ENCODE measurements at places on chromosomes 1 and 21.
A peak's percentile ranks its signal among the peaks of the same experiment; 100 is the strongest.

GRCh38 chr1:206856674-206857464 is 8.6 kb upstream of the IL20 start:
- DNase-seq, result no peak
- H3K4me1 ChIP-seq, result no peaks in the 10 kb centered on the region
- H3K27ac ChIP-seq, result no peak overlapping the region
- no peaks in the 10 kb centered on the region for H3K36me3 ChIP-seq
- H3K4me3 ChIP-seq, result no peak overlapping the region

DNA sequence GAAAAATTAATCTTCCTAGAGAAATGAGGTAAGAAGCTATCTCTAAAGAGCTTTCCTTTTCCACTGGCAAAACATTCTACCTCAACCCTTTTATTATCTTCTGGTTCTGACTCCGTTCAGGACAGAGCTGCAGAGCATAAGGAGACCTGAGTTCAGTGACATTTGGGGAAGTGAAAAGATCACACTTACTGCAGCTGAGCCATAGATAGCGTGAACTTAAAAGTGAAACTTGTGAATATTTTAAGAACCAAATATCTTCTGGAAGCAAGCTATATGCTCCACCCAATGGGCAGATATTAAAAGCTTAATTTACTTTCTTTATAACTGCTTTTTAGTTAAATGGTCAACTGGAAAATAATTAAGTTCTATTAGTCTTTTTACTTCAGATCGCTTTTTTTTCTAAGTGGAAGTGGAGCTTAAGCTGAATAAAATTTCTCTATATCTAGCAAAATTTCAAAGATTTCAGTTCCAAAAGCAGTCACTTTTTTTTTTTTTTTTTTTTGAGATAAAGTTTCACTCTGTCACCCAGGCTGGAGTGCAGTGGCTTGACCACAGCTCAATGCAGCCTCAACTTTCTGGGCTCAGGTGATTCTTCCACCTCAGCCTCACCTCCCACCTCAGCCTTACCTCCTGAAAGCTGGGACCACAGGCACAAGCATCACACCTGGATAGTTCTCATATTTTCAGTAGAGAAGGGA is 11.9 kb downstream of the PTPN22 start:
- peaks cover 57% of the 10 kb centered on the region for H3K36me3 ChIP-seq
- H3K27me3 ChIP-seq, result no peaks in the 10 kb centered on the region
- DNase-seq, result no peak
- peak overlapping the region; percentile 37 for H3K27ac ChIP-seq
- H3K4me1 ChIP-seq, result peaks cover 47% of the 10 kb centered on the region

DNA sequence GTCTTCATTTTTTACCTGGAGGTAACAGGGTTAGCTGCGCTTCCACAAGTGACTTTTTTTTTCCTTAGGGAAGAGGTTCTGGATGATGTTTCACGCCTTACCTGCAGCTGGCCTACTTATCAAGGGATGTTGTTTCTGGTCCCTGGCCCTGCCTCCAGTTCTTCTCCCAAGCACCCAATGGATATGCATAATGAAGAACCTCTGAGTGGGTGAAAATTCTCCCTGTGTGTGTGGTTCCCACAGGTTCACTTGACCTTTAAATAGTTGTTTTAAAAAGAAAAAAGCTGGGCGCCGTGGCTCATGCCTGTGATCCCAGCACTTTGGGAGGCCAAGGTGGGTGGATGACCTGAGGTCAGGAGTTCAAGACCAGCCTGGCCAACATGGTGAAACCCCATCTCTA is 31.8 kb upstream of the DPT start:
- no peak overlapping the region for H3K27ac ChIP-seq
- H3K4me3 ChIP-seq, result no peak overlapping the region
- no peaks in the 10 kb centered on the region for H3K36me3 ChIP-seq
- H3K27me3 ChIP-seq, result no peaks in the 10 kb centered on the region
- H3K4me1 ChIP-seq, result no peaks in the 10 kb centered on the region

- H3K4me3 ChIP-seq, result no peak overlapping the region
- H3K27ac ChIP-seq, result peak overlapping the region; percentile 38
- peaks cover 12% of the 10 kb centered on the region for H3K4me1 ChIP-seq
- no peaks in the 10 kb centered on the region for H3K27me3 ChIP-seq
- peaks cover 29% of the 10 kb centered on the region for H3K36me3 ChIP-seq
- DNase-seq, result no peak
Measured at GRCh38 chr1:93148001-93148400, 32.2 kb downstream of the TMED5 start.

DNA sequence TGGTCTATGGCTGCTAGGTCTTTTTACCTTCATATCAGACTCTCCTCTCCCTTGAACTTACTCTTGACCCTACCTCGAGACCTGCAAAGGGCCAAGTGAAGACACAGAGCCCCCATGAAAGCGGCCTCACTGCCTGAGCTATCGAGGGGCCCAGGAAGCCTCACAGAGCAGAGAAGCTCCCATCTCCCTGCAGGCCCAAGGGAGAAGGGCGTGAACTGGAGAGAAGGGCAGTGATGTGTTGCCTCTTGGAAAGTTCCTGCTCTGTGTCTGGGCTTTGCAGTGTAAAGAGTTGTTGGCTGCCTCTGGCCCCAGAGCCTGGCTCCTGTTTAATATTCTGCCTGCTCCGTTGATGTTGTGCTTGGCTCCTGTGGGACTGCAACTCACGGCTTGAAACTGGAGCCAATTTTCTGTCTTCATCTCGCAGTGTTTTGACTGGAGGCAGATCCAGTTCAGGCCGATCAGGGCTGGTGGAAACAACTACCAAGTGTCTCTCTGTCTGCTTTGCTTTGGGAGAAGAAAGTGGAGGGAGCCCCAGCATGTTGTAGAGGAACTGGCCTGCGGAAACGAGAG is 4.3 kb downstream of the SERTAD4 start:
- H3K27me3 ChIP-seq, result peaks cover 77% of the 10 kb centered on the region
- H3K36me3 ChIP-seq, result no peaks in the 10 kb centered on the region
- no peak overlapping the region for H3K27ac ChIP-seq
- H3K4me3 ChIP-seq, result no peak overlapping the region
- peaks cover 5% of the 10 kb centered on the region for H3K4me1 ChIP-seq
- no peak for DNase-seq

- H3K27ac ChIP-seq, result no peak overlapping the region
- H3K36me3 ChIP-seq, result peaks cover 9% of the 10 kb centered on the region
- H3K4me3 ChIP-seq, result no peak overlapping the region
- H3K27me3 ChIP-seq, result no peaks in the 10 kb centered on the region
Measured at GRCh38 chr1:61925591-61926298, 183.5 kb downstream of the PATJ start.

DNA sequence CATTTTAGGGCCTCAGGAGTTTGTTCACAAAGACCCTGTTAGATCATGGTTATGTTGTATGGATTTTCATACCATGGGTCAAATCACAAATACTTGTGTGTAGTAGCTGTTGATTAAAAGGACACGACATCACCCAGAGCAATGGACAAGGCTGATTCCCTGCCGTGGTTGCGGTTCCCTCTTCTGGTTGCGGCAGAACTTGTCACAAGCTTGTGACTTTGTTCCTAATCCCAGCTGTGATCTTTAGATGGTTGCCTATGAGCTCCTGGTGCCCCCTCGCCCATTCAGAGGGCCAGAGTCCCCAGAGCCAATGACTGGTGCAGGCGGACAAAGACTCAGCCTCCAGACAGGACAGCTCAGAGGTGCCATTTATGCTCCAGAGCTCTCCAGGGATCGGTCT is 11.8 kb upstream of the SDHB start:
- H3K4me3 ChIP-seq, result no peak overlapping the region
- no peak overlapping the region for H3K27ac ChIP-seq
- no peaks in the 10 kb centered on the region for H3K27me3 ChIP-seq
- H3K4me1 ChIP-seq, result no peaks in the 10 kb centered on the region
- H3K36me3 ChIP-seq, result no peaks in the 10 kb centered on the region
- no peak for DNase-seq

DNA sequence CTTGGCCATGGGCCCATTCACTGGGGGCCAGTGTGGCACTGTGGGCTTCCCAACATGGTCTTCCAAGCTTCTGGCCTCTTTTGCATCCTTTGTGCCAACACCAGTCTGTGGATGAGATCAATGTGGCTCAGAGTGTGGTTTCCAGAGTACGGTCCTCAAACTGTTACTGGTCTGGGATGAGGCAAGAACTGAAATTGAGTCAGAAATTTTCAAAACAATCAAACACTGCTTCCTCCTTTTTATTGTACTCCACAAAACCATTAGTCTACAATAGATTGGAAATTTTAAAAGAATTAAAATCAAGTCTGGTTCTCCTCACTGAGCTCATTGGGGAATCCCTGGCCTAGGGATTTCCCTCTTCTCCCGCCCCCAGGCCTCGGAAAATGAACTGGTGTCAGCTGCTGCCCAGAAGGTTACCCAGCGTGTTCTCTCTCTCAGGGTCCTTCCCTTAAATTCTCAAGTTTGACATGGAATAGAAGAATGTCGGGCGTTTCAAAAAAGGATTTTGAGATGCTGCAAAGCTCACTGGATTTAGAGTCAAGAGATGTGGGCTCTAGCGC is 222.0 kb downstream of the SDCCAG8 start:
- H3K4me3 ChIP-seq, result no peak overlapping the region
- peaks cover 8% of the 10 kb centered on the region for H3K36me3 ChIP-seq

DNA sequence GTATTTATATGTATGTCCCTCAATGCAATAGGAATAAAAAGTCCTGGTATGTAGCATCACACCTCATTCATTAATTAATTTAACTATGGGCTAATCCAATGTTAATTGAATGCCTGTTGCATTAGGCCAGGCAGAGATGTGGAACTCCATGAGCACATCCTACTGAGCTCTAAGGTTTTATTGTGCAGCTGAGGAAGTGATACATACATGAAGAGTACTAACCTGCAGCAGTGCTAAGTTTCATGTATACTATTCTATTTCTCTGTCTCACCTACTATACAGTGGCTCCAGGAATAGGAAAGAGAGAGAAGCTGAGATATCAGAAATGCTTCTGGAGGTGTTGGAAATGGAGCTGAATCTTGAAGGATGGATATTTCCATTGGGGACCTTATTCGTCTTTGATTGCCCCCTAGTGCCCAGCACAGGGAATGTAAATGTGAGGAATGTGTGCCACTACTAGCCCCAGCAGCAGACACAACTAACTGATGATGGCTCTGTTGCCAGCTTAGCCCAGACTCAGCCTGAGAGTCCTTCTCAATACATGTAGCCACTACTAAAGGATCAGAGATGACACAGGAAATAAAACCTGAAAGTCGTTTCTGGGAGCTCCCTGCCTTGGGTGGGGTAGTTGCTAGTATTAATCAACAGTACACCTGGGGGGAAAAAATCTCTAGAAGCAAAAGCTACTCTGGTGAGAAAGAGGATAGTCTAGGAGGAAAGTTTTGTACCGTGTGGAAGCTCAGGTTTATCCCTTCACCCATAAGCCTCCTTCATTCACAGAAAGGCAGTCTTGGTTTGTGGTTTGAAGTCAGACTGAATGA is 173.3 kb upstream of the FOXD3 start:
- H3K4me3 ChIP-seq, result no peak overlapping the region
- H3K27me3 ChIP-seq, result peaks cover 28% of the 10 kb centered on the region
- no peaks in the 10 kb centered on the region for H3K4me1 ChIP-seq
- no peak overlapping the region for H3K27ac ChIP-seq
- DNase-seq, result no peak

GRCh38 chr1:29983321-29983720 is 740.1 kb downstream of the MATN1 start:
- H3K4me1 ChIP-seq, result no peaks in the 10 kb centered on the region
- H3K36me3 ChIP-seq, result no peaks in the 10 kb centered on the region
- H3K27me3 ChIP-seq, result peaks cover 74% of the 10 kb centered on the region
- no peak overlapping the region for H3K27ac ChIP-seq
- no peak for DNase-seq

DNA sequence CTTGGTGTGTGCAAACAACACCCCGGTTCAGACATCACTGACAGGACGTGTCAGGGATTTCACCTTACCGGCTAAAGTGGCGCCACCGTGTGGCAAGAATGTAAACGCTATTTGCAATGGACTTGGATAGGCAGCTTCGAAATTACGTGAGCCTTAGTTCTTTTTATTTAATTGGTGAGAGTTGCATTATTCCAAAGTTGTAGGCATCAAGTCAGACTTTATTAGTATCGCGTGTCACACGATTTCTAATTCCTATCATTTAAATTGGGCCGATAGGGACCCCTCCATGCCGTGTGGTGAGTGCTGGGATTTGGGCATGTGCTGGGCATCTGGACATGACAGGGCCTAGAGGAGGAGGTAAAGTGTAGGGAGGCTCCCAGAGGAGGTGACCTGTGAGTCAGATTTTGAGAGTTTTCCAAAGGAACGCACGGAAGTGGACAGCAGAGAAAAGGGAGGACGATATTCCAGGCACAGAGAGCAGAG is 14.5 kb upstream of the CPT2 start:
- peak; percentile 72 for DNase-seq
- no peaks in the 10 kb centered on the region for H3K4me1 ChIP-seq
- H3K27ac ChIP-seq, result no peak overlapping the region
- peaks cover 5% of the 10 kb centered on the region for H3K27me3 ChIP-seq
- H3K4me3 ChIP-seq, result no peak overlapping the region

GRCh38 chr21:32957545-32957944 is 68.2 kb upstream of the OLIG2 start:
- H3K36me3 ChIP-seq, result peaks cover 2% of the 10 kb centered on the region
- H3K27me3 ChIP-seq, result peaks cover 54% of the 10 kb centered on the region
- H3K4me3 ChIP-seq, result no peak overlapping the region
- peaks cover 8% of the 10 kb centered on the region for H3K4me1 ChIP-seq

DNA sequence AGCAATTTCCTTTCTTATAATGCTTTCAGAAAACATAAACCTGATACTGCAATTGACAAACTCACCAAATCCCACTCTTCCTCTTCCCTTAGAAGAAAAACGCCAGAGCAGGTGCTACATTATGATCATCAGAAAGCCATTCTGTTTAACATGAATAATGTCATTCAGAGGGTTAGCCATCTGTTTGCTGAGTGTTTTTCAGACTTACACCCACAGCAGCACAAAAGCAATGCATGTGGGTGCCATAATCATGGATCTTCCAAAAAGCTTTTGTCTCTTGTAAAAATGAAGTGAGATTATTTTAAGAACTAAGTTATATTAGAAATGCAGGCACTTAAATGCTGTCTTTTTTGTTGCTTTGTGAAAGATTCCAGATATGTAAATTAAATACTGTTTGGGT is 204.6 kb upstream of the TMPRSS15 start:
- no peak overlapping the region for H3K4me3 ChIP-seq
- H3K27me3 ChIP-seq, result no peaks in the 10 kb centered on the region
- H3K36me3 ChIP-seq, result no peaks in the 10 kb centered on the region
- H3K4me1 ChIP-seq, result no peaks in the 10 kb centered on the region

DNA sequence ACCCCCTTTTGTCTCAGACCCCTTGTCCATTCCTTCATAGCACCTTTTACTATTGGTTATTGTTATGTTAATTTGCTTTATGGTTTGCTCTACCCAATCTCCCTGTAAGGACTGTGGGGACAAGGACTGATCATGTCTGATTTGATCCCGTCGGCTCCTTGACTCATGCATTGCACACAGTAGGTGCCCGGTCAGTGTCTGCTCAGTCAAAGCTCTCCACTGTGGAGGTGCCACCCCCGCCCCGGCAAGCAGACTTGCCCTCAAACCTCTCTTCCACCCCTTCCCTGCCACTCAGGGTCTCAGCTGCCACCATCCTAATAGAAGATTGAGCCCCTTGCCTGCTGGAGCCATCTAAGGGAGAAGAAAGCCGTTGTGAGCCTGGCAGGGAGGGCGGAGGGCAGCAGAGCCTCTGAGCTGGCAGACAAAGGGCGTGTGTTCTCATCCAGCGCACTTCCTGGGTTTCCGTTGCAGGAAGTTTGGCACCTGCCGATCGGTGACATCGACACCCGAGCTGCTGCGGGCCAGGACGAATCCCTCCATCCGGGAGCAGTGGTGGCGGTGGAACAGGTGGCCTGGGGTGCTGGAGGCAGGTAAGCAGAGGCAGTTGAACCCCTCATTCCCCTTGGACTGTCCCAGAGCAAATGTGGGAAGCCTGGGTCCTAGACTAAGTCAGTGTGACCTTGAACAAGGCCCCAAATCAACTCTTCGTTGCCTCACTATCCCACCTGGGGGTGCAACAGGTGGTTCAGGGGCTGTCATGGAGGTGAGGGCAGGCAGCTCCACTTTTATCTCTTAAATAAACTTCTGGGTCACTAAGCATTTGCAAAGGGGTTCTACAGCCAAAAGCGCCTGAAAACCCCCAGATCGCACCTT is 2.2 kb upstream of the FBLIM1 start:
- no peaks in the 10 kb centered on the region for H3K4me1 ChIP-seq
- H3K27ac ChIP-seq, result no peak overlapping the region
